NCI-H1092 treated with DMSO at 0.1 percent for 48 hours (cell line): ENCODE measurements at places on chromosomes 13 and 19.

DNA sequence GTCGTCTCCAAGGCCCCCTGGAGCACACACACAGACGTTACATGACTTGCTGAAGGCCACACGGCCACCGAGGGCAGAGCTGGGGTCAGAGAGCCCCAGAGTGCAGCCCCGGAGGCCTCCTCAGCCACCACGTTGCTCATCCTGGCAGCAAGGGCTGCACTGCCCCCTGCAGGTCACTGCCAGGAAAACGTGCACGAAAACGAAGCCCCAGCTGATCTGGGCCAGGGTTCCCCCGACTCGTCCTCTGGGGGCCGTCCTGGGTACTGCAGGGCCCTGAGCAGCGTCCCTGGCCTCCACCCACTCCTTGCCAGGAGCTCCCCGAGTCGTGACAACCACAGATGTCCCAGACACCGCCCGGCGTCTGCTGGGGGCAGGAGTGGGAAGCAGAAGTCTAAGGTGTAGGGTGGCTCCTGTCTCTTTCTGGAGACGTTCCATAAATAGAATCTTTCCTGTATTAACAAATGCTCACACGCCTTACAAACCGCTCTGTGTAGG is 3.4 kb downstream of the TPGS1 start:
- DNase-seq: peak; percentile 88

DNA sequence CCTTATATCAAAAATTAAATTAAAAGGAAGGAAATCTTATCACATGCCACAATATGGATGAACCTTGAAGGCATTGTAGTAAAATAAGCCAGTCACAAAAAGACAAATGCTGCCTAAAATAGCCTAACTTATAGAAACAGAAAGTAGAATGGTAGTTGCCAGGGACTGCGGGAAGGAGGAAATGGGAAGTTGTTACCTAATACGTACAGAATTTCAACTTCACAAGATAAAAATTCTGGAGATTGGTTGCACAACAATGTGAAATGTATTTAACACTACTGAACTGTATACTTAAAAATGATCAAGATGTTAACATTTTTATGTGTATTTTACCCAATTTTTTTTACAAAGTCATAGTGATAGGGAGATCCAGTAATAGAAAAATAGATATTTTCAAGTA is 10.2 kb upstream of the N4BP2L2 start:
- DNase-seq: no peak

GRCh38 chr13:26019251-26019650 is 32.6 kb downstream of the SHISA2 start:
- no peak for DNase-seq

DNA sequence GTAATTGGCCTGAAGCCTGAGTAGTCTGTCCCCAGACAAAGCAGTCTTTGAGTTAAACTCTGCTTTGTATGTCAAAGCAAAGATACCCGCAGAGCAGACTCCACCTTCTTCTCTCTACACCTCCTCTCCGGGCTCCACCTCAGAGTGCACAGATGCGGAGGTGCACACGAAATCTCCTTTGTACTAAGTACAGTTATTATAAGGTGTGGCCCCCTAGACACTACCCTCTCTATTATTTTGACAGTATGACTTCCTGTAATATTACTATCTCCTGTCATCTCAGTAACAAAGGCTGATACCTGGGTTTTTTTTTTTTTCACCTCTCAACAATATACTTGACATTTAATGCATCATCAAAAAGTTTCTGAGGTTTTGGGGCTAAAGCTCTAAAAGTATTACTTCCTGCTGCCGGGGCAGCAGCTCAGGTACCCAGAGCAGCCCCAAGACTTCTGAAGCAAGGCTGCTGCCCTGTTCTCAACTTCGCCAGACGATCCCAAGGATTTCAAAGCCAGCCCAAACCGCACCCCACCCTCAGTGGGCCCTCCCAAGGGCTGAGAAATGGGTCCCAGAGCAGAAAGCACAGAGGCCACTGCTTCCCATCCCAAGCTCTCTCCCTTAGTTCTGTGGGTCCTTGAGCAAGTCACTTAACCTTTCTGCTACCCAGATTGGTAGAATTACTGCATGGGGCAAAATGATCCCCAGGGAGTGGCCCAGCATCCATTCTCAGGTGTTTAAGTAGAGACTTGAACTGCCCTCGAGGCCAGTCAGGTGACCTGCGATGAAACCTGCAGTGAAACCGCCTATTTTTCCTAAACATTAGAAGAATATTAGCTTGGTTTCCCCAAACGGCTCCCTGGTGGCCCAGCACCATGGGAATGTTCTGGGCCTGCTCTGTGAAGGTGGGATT is 180.6 kb downstream of the FOXO1 start:
- DNase-seq: no peak

DNA sequence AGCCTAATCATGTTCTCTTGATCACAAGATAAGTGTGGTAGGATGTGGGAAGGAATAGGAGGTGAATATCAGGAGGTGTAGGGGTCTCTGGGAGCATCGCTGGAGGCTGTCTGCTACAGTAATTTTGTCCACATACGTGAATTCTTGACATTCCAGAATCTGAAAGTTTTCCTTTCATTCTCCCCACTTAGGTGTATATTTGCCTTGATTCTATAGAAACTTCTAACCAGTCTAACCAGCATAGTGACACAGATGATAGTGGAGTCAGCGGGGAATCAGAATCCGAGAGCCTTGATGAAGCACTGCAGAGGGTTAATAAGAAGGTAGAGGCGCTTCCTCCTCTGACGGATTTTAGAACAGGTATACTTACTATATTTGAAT is 106.4 kb downstream of the RNF17 start:
- DNase-seq: no peak

DNA sequence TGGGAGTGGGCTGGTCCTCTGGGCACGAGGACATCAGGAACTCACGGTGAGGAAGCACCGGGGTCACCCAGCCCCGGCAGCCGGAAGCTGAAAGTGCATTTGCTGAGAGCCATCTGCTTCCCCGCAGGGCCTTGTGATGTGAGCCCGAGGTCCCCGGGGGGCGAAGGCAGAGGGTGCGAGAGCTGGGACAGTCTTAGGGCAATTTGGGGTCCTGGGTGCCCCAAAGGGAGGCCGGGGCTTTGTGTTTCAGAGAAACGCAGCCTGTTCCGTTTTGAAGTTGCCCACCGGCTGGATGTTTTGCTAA is 4.8 kb downstream of the F2RL3 start:
- no peak for DNase-seq

GRCh38 chr19:48342841-48343540 is 17.6 kb downstream of the EMP3 start:
- DNase-seq: no peak

GRCh38 chr13:21309542-21310172 is 133.2 kb downstream of the MRPL57 start:
- no peak for DNase-seq

DNA sequence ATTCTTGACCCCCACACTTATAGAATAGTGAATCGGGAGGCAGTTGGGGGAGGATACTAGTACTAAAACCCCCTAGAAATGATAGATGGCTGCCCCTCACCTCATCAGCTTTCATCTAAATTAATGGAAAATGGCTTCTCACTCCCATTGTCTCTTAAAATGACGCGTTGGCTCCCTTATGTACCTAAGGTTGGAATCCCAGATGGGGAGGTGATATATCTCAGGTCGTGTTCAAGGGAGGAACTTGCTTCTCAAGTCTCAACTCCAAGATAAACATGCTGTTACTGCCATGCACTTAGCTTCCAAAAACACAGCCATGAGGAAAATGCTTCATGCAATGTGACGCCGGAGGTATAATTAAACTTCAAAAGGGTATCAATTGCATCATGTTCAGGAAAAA is 18.8 kb upstream of the UBE2L5 start:
- DNase-seq: no peak

GRCh38 chr13:50509771-50510441 is 333.6 kb downstream of the DLEU7 start:
- no peak for DNase-seq

GRCh38 chr13:46751811-46752635 is 44.9 kb downstream of the ESD start:
- DNase-seq: no peak

- no peak for DNase-seq
Observed at GRCh38 chr19:16829822-16830289, 658 bp downstream of the SIN3B start.

DNA sequence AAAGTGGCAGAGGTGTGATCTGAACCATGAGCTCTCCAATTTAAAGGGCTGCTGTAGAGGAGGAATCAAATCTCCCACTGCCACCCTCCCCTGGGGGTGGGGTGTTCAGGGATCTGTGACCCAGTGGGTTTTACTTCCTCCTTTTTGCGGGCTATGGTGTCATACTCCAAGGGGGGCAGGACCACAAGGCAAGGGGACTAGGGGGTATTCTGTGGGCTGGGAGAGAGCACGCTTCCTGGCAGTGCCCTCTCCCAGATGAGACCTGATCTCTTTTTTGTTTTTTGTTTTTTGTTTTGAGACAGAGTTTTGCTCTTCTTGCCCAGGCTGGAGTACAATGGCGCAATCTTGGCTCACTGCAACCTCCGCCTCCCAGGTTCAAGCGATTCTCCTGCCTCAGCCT is 10.3 kb downstream of the PLD3 start:
- DNase-seq: no peak
